ENCODE measurements at places on chromosomes 7 and 10.

DNA sequence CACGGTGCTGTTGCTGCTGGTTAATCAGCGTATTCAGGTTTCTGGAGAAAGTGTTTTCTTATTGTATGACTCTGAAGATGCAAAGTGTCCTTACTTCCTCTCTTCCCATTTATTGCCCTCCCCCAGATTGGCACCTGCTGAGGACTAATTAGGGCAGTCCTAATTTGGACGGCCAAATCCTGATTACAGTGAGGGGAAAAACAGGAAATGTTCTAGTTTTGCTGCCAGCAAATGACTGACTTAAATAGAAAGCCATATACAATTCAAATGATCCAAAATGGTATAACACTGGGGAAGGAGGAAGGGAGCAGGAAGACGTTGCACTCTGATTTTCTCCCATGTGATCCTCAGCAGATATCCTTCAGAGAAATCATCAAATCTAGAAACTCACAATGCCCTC is 222.4 kb upstream of the LRGUK start:
- no peak for DNase-seq

GRCh38 chr10:28812384-28813372 is 135.4 kb downstream of the BAMBI start:
- no peak for DNase-seq

DNA sequence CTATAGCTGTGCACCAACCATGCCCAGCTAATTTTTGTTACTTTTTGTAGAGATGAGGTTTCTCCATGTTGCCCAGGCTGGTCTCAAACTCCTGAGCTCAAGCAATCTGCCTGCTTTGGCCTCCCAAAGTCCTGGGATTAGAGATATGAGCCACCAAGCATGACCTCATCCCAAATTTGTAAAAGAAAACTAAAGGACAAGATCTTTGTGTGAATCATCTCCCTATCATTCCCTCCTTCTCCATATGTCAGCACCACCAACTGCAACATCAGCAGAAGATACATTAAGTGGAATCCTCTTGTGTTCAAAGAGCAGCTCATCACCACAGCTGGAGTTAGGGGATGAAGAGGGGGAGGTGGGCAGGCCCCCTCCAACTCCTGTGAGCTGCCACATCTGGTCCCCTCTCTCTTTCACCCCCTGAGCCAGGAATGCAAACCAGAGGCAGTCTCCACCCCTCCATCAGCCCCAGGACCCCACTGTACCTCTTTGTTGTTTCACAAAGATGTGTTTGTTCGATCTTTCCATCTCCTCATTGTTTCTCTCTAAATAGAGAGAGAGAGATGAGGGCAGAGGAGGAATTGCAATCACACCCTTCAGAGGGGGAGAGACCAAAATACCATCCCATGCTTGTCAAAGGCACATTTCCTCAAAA is 47.3 kb upstream of the PIP4K2A start:
- DNase-seq, result no peak

DNA sequence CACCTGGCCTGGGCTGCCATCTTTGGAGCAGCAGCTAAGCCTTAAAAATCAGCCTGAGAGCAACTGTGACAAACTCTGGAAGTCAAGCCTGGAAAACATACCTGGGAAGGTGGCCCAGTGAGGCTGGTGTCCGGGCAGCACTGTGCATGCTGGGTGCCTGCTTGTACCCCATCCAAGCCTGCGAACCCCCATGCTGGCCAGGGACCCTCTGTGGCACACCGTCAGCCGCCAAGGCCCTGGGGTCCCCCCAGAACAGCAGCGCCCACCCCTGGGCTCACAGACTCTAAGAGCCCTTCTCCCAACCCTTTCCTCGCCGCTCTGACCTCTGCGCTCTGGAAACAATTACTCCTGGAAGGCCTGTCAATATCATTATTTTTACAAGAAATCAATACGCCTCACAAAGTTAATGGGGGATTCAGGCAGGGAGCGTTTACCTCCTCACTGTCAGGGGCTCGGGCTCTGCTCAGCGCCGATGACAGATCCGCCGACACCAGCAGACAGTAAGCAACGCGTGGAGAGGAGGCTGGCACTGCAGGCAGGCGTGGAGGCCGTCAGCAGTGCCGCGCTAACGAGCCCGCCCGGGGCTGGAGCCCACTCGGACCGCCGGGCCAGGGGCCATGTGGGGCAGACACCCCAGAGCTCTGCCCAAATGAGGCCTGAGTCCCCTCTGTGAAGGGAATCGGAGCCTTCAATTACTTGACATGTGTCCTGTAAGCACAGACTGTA is 54.4 kb downstream of the EBF3 start:
- no peak for DNase-seq

- no peak for DNase-seq
Measured at GRCh38 chr7:1586827-1587705, 17.2 kb upstream of the PSMG3 start.

GRCh38 chr7:76074972-76075370 is 27.1 kb downstream of the MDH2 start:
- no peak for DNase-seq

GRCh38 chr7:81075150-81075549 is 156.3 kb upstream of the SEMA3C start:
- no peak for DNase-seq

DNA sequence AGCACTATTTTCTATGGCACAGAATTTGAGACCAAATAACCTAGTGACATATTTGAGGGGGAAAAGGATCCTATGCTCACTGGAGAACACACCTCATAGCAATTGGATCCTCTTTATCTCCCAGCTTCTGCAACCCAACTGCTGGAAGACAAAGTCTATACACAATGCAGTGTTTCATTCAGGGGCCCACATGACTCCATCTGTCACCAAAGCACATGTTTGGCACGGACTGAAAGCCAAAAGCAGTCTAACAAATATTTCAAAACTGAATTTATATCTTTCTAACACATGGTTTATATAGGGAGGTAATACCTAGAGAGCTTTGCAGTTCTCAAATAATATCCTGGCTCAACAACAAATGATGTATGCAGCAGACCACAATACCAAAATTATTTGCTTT is 39.2 kb downstream of the ADAM12 start:
- DNase-seq, result peak; percentile 83

- DNase-seq, result peak; percentile 80
Measured at GRCh38 chr7:98617051-98617959, at the start of gene NPTX2. TSS of gene NPTX2 (plus strand) at chr7:98617285. CDS start at chr7:98617462, 177 bp downstream.

- no peak for DNase-seq
Measured at GRCh38 chr7:37225285-37225969, 223.2 kb downstream of the ELMO1 start.

DNA sequence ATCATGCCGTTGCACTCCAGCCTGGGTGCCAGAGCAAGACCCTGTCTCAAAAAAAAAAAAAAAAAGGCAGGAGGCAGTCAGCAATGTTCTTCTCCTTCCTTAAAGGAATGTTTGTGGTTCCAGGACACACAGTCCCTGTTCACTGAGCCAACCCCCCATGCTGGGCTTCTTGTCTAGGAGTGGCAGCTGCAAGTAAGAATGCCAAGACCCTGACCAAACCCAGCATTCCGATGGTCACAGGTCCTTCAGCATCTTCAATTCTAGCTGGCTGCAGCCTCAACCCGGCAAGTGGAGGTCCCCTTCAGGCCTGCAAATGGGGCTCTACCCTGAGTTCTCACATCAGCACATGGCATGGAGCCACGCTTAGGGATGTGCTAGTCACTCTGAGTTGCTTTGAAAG is 38.2 kb upstream of the CUX1 start:
- DNase-seq, result no peak

DNA sequence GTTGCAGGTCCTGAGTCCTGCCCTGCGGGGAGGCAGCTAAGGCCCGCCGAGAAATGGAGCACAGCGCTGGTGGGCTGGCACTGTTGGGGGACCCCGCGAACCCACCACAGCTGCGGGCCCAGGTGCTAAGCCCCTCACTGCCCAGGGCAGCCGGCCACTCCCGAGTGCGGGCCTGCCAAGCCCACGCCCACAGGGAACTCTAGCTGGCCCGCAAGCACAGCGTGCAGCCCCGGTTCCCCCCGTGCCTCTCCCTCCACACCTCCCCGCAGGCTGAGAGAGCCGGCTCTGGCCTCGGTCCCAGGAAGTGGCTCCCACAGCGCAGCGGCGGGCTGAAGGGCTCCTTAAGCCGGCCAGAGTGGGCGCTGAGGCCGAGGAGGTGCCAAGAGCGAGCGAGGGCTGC is 3.5 kb upstream of the NSMCE4A start:
- no peak for DNase-seq

DNA sequence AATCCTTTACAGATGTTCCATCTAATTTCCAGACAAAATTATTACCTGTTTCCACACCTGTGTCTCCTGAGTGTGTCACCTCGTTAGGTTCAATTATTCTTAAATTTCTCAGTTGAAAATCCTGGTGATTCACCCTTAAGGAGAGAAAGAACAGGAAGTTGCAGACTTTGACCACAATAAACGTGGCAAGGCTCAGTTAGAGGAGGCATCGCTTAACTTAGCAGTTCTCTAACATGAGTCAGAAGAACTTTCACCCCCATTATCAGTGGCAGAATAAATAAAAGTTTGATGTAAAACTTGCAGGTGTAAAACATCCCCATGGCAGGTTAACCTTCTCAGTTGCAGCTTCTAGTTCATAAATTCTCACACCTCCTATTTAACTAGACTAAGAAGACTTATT is 8.3 kb downstream of the XPNPEP1 start:
- DNase-seq, result no peak

GRCh38 chr10:62258926-62259325 is 9.7 kb downstream of the RTKN2 start:
- no peak for DNase-seq

GRCh38 chr7:25765110-25765655 is 386.8 kb upstream of the NFE2L3 start:
- DNase-seq, result peak; percentile 62

DNA sequence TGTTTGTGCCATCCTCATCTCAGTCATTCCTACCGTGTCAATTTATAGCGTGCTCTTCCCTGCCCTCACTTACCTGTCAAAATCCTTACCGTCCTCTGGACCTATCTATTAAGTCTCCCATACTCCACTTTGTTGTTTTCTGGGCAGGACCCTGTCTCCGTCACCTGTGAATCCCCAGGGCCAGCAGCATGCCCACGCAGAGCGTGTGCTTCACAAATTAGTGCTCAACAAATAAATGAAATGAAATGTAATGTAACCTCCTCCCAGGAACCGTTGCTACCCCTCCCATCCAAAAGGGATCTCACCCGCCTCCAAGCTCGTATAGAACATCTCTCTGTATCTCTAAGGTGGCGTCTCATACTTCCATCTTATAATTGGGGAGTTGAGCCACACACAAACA is 589.9 kb upstream of the MGMT start:
- no peak for DNase-seq

DNA sequence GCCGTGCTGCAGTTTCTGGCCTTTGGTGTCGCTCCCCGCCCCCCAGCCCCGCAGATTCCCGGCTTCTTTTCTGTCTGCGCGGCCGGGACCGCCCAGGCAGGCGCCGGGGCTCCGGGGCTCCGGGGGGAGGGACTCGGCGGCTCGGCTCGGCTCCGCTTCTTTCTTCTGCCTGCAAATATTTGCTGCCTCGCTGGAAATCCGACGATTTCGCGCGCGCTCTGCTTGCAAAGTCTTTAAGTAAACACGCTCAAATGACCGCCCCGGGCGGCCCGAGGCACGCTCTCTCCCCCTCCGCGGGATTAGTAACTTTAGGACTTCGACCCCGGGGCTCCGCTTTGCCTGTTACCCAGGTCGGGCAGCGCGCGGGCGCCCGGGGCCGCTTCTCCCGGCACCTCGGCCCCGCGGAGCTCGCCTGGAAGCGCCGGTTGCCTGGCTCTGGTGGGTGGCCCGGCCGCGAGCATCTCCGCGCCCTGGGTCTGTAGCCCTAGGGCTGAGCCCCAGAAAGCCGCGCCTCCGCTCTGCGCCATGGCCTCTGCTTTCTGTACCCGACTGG is 3.9 kb upstream of the GATA3 start:
- DNase-seq, result peak; percentile 60

DNA sequence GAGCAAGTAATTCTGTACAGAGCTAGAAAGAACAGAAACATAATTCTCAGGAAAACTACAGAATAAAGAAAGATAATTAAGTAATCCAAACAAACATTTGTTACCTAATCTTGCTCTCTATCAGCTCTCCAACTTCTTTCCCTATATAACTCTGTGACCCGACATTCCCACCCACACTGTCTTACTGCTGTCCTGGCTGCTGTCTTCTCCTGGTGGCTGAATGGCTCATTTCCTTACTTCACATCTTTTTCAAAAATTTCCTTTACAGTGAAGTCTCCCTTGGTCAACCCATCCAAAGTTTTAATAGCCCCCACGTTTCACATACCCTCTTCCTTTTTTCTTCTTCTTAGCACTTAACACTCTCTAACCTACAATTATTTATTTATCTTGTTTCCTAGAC is 64.0 kb downstream of the HYCC1 start:
- DNase-seq, result no peak

DNA sequence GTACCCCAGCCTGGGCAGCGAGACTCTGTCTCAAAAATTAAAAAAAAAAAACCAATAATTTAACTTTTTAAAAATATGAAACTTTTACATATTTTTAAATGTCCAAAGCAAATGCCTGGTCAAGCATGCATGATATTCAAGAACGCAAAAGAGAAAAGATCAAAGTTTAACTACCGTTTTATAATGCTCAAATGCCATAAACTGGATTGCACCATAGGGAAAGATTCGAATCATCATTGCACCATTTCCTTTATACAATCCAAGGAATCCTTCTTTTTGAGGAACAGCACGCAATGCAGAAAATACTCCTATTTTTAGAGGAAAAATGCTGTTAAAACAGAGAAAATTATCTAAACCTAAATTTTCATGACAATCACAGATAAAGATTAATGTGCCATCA is 20.9 kb downstream of the SLC25A16 start:
- no peak for DNase-seq

DNA sequence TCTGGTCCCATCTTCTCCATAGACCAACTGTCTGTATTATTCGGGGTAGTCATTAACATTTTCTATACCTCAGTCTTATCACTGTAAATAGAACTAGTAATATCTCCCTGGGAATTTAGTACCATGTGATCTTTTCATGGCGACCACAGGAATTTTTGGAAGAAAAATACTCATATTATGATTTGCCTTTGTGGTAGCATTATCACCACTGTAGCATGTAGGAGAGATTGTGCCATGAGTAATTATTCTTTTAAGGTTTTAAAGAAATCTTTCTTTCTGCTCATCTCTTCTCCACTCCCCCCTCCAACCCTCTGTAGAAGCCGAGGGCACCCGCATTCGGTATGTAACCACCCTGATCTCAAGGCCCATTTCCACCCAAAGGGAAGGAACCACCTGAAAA is 25.0 kb downstream of the ZNF365 start:
- no peak for DNase-seq

DNA sequence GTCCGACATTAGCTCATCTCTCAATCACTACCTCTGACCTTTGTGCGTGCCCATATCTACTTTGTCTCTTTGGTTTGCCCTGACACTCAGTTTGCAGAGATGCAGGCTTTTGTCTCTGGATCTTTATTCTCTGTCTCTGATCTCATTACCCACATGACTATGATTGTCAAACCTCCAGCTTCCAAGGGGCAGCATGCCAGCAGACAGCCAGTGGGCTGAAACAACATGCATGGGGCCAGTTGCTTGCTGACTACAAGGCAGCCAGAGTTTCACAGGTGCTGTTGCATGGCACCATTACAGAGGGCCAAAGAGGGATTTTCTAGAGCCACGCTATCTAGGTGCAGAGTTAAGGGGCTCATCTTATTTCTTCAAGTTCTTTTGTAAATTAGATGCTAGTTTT is 146.2 kb downstream of the SPAG6 start:
- no peak for DNase-seq

- no peak for DNase-seq
Measured at GRCh38 chr10:126634911-126635310, 35.6 kb downstream of the C10orf90 start.

- peak; percentile 54 for DNase-seq
Measured at GRCh38 chr10:117373823-117374505, 1.3 kb downstream of the PDZD8 start.
